ENCODE measurements at places on chromosomes 7 and 10.

DNA sequence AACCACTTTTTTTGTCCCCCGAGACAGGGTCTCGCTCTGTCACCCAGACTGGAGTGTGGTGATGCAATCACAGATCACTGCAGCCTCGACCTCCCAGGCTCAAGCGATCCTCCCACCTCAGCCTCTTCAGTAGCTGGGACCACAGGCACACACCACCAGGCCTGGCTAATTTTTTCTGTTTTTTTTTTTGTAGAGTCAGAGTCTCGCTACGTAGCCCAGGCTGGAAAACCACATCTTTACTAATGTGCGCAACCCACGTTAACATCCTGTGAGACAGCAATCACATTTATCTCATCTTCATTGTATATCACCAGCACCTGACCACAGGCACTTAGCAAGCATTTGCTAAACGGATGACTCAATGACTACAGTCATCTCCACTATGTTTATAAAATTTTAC, 77.8 kb upstream of the ATP6V0A4 start:
- peak; percentile 24 for DNase-seq

DNA sequence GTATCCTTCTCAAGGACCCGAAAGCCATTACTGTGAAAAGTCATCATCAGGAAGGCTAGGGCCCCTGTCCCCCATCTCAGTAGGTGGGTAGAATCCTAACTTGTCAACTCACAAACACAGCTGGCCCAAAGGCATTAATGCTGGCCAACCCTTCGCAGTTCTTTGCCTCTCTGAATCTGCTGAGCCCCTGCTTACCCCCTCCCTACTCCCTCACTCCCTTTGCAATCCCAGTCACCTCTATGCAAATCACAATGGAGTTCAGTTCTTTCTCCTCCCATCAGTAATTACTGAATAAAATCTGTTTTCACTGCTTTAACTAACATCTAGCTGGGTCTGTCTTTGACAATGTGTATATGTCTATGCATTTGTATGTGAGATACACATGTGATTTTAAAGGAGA, 38.1 kb upstream of the AOAH start:
- DNase-seq: no peak

DNA sequence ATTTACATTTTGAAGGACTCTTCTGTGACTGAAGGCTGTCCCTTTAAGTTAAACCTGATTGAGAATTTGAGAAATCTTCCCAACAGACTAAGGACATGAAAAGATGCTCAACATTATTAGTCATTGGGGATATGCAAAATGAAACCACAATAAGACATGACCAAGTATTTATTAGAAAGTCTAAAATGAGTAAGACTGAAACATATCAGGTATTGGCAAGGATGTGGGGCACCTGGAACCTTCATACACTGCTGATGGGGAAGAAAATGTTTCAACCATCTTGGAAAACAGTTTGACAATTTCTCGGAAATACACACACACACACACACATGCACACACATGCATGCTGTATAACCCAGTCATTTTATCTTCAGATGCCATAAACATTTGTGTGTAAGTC, 132.1 kb upstream of the CDK6 start:
- DNase-seq: no peak

- DNase-seq: no peak
Observed at GRCh38 chr7:5526100-5526905, 102.7 kb upstream of the TNRC18 start.

DNA sequence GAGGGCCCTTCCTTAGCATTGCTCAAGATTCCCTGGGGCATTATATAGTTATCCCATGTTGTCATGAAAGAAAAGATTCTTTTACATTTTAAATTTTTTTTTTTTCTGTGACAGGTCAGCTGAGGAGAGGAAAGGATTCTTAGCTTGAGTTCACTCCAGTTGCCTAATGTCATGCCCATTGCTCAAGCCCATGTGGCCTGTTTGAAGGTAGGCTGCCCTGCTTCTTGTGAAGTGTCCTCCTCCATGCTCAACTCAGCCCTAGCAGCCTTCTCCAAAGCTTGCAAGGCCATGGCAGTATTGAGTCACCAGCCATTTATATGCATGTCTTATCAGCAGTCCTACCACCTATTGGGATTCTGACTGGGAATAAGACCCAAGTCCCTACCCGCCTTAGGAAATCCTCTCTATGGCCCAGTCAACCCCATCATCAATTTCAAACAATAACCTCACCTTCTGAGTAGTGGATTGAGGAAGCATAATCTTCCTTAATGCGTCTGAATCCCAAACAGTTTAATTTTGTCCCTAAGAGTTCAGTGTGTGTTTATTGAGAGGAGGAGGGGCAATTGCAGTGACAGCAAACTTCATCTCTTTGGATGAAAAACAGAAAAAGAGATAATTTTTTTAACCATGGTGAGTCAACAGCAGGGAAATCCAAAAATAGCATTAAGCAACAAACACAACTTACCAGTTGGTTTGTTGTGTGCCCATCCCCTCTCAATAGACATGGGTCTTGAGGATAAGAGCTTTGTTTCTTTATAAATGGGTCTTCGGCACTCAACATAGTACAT, 38.6 kb upstream of the WASL start:
- no peak for DNase-seq

DNA sequence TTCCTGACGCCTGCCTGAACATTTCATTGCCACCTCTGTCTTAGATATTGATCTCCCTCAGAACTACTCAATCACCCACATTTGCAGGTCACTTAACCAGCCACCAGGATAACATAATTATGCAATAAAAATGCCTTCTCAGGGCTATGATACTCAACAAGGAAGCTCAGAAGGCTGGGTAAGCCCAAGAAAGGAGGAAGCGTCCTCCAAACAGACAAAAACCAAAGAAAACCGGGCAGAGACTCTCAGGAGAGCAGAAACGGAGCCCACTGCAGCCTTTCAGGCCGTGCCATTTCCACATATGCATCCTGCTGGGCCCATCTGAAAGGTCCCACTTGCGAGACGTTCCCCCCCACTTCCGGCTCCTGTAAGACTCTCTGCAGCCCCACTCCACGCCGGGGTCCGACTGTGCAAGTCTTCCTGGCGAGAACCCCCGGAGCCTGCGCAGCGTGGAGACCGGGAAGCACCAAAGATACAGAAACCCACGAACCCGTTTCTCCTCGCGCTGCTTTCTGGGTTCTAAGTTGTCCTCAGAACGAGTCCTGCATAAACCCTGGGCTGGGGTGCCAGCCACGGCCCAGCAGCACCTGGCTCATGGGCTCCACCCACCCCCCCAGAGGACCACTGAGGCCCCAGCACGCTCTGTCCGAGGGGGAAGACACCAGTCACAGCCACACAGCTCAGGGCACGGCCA, 83.7 kb downstream of the DIP2C start:
- no peak for DNase-seq

All from amniotic stem cell (primary cell).